Activated CD8-positive, alpha-beta memory T cell treated with anti-CD3 and anti-CD28 coated beads, Interleukin-2, amount 50 U/mL, for 4 hours (primary cell): ENCODE measurements at places on chromosomes 1 and 21.

DNA sequence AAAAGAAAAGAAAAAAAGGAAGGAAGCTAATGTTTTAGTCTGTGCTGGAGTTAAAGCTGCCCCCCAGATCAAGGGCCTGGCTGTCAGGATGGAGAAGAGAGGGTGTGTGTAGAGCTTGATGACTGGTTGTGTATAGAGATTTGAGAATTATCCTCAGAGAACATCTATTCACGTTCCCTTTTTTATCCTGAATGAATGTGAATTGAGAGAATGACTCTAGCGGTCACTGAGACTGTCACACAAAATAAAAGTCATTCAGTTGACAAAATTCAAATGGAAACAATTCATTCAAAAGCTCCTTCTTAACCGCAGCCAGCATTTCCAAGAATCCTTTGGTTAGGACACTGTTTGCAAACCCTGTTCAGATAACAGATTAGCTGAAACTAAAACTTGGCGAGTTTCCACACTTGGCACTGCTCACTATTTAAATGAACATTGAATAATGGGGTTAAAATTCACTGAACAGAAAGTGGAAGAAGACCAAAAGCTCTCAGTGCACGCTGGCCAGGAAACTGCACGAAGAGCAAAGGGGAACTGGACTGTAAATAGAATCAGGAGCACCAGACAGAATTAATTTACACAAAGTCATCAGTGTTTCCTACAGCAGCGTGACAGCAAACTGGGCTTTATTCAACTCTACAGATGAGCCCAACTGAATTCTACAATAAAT is 13.6 kb upstream of the FAM89A start:
- DNase-seq, result no peak

- no peak for DNase-seq
These were observed 57.9 kb upstream of the ENAH start for GRCh38 chr1:225710804-225711203.

DNA sequence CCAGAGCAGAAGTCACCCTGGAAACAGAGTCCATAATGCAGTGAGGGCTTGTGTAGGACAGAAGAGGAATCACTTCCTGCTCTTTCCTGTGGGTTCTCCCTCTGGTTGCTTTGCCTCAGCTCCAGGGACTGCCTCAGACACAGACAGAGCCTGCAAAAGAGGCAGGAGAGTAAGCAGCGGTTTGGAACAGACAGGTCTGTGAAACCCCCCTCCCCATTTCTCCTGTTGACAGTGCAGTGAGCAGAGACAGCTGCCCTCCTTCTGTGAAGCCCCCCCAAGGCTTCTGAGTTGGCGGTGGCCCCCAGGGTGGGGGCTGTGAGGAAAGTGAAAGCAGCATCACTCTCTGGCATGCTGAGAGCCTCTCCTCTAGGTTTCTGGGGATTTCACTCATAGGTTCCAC is 53.0 kb downstream of the MAB21L3 start:
- DNase-seq, result no peak

- no peak for DNase-seq
These were observed 13.7 kb upstream of the TTC4 start for GRCh38 chr1:54701996-54702395.

DNA sequence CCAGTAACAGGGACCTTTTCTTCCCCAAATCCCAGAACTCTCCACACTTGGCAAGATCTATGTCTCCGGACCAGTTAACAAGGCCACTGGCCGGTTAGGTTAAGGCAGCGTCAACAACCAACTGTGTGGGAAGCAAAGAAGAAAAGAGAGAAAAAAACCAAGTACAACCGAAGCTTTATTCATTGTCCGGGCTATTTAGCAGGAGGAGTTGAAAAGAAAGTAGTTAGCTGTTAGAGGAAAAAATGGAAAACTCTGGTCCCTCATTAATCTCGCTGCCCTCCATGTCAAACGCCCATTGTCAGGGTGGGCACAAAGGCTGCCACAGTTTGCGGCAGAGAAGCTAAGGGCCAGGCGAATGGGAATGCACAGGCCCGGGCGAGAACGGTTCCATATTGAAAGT is 49.3 kb upstream of the GRIK3 start:
- no peak for DNase-seq

DNA sequence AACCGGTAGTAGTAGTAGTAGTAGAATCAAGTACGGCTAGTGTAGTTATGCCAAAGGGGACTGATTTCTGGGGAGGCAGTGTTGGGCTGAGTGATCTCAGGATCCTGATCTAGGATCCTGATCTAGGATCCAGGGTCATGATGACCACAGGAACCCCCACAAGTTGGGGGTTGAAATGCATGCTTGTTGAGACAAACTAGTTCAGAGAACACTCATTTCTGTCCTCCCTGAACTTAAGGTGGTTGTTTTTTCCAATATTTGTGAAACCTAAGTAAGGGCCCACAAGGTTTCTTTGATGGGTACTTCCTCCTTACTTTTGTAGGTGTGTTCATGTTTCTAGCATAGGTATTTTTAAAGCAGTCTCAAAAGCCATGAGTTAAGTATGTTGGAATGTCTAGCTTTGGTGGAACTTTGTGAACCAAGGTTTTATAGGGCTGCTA is 33.9 kb upstream of the PDC start:
- DNase-seq, result no peak

DNA sequence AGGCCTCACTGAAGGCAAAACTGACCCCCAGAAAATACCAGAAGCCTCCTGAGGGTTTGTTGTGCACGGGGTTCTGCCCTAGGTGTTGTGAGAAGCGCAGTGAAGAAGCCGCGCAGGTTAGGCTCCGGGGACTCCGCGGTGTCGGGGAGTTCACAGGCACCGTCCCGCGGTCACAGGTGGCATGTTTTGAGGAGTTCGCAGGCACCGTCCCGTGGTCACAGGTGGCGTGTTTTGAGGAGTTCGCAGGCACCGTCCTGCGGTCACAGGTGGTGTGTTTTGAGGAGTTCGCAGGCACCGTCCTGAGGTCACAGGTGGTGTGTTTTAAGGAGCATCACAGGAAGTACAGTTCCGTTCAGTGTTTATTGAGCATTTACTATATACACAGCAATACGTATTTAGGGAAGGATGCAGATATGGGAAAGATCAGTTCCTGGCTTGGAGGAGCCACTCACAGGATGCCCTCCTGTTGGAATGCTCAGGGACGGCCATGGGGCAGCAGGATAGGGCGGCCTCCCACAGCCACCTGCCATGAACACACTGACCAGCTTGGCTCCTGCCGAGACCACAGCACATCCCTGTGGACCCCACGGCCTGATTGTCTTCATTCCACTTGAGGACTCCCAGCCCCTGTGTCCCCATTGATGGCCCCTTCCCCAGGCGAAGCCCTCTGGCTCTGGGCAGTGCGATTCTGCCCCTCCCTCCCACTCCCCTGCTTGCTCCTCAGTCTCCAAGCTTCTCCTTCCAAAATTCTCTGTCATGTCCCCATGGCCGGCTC is 86.0 kb upstream of the VAMP3 start:
- DNase-seq, result no peak

DNA sequence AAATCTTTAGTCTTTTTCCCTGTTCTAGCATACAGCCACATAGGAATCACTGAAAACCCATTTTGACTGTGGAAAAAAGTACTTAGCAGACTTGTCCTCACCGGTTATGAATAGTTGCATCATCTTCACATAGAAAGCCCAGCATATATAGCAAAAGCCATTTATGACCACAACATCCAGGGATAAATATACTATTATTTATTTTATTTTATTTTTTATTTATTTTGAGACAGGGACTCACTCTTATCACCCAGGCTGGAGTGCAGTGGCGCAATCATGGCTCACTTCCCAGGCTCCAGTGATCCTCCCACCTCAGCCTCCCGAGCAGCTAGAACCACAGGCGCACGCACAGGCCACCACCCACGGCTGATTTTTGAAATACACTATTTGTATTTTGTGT is 175.3 kb downstream of the GALNT2 start:
- DNase-seq, result no peak

DNA sequence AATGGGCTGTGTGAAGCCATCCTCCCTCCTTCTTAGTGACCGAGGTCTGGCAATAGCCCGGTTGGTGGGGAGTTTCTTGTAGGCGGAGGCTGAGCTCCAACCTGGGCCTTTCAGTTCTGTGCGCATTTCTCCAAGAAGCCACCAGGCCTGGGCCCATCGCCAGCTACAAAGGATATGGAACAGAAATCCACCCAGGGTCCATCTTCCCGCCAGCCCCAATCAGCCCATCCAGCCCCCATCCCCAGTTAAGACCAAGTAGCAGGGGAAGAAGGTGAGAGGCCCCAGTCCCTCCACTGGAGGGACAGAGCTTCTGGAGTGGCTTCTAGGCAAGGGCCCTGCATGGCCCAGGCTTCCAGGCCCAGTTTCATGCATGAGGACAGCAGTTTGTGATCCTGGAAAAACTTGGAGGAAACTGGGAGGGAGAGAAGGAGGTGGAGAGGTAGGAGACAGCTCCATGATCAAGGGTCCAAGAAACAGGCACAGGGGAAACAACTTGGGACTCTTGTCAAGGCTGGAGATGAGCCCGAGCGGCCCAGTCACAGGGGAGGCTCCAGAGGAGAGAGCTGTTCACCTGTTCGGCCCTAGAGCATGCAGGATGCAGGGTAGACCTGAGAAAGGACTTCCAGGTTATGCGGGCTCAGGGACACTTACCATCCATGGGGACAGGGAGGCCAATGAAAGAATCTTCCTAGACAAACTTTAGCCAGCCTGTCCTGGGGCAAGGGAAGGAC is 261.2 kb downstream of the PTPRU start:
- DNase-seq, result no peak

DNA sequence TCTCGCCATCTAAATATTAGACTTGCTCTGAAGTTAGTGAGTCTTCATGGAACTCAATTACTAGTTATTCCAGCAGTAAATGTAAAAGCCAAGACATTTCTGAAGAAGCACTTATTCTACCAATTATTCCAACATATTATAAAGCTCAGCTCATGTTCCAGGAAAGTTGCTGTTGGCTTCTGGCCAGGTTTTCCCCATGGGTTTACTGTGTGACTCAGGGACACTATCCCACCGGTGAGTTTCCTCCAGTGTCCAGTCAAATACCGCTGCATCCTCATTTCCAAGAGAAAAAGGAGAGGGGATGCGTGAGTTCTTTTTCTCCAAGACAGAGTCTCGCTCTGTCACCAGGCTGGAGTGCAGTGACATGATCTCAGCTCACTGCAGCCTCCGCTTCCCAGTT is 9.2 kb upstream of the HHIPL2 start:
- DNase-seq, result no peak

- no peak for DNase-seq
These were observed 23.8 kb downstream of the ATP8B2 start for GRCh38 chr1:154349121-154349520.

- DNase-seq, result no peak
These were observed 63.0 kb downstream of the HIVEP3 start for GRCh38 chr1:41855713-41856112.

DNA sequence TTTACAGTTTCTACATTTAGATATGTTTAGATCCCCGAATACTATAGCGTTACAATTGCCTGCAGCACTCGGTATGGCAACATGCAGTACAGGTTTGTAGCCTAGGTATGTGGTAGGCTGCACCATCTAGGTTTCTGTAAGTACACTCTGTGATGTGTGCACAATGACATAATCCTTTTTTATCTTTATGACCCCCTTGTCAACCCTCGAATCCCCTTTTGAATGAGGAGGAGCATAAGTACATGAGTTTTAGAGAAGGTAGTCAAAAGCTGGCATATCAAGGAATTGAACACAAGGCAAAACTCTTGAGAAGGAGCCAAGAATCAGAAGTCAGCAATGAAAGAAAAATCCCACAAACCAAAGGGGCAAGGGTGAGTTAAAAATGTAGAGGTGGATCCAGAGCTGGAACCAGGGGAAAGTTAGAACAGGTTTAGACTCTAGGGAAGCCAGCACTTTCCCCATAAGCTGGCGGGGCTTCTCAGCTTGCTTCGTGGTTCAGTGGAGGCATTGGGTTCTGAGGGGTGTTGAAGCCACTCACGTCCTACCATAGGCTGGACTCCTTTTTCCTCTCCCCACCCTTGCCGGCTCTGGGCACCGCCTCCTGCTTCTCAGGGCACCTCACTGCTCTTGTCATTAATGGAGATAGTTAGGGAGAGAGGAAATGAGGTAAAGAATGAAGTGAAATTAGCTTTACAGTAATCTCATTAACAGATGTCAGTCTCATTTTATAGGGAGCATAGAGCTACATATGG is 31.3 kb downstream of the OLFML3 start:
- DNase-seq, result no peak

- DNase-seq, result no peak
These were observed 14.7 kb upstream of the RAP1A start for GRCh38 chr1:111604931-111605330.

DNA sequence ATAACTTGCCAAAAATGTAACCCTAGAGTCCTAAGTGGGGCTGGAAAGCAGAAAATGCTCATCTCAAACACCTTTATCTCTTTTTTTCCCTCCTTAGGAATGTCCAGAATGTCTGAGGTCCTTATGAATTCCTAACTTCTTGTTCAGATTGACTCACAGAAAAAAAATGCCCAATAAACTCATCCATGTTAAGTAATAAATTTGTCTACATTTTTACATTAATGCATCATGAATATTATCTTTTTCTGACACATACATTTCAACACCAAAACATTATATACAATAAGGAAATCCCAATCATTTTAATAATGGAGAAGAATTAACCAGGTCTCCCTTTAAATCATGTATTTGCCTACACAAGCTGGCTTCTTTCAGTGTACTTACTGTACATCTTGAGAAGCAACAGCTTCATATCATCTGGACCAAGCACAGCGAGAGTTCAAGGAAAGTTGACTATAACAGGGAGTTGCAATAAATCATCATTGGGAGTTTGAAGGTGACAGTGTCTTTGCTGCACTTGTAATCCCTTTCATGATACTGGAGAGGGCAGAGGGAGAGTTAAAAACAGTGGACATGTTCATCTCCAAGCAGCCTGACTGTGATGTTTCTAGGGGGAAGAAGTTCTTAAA is 565.2 kb downstream of the LTN1 start:
- DNase-seq, result no peak
